Hippocampal formation (tissue), 2 donors: ENCODE measurements at places on chromosomes 7 and 10.
A peak's percentile ranks its signal among the peaks of the same experiment; 100 is the strongest.

- no peak for DNase-seq
Observed at GRCh38 chr10:86334488-86335085, 32.0 kb downstream of the GRID1 start.

- DNase-seq, result no peak
Observed at GRCh38 chr10:120732643-120733313, 118.4 kb upstream of the WDR11 start.

- DNase-seq, result no peak
Observed at GRCh38 chr7:93212881-93213280, 13.4 kb downstream of the HEPACAM2 start.

DNA sequence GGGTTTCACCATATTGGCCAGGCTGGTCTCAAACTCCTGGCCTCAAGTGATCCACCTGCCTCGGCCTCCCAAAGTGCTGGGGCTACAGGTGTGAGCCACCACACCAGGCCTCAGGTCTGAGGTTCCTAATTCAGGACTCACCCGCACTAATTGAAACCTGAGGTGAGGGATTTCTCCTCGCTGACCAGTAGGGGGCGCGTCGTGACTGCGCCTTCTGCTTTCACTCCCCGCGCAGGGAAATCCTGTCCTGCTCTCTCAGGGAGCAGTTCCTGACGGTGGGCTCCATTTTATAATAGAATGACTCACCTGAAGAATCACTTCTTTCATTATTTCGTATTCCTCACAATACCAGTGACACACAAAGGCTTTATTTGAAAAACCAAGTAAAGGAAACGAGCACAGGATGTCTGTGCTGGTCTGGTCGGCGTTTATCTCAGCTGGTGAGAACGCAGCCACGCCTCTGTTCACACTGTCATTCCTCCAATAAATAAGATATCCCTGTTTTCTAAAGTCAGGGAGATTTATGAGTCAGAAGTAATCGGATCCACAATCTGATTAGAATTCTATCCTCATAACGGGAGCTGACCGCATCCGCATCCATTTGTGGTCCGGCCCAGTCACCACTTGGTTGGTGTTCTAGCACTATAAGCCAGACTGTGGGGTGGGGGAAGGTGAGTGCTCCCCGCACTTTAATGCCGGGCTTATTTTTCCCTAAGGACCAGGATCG, 35.4 kb downstream of the BAG3 start:
- peak; percentile 79 for DNase-seq

DNA sequence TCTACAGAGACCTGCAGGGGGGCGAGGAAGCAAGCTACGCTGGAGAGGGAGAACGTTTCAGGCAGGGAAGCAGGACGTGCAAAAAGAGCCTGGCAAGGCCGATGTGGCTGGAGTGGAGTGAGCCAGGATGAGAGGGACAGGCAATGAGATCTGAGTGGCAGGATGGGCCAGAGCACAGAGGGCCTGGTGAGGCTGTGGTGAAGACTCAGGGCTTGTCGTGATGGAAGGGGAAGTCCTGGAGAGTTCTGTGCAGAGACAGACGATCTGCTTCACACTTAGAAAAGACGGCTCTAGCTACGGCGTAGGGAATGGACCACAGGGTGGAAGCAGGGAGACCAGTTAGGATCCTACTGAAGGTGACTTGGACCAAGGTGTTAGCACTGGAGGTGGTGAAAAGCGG, 87.0 kb downstream of the SH3PXD2A start:
- no peak for DNase-seq

DNA sequence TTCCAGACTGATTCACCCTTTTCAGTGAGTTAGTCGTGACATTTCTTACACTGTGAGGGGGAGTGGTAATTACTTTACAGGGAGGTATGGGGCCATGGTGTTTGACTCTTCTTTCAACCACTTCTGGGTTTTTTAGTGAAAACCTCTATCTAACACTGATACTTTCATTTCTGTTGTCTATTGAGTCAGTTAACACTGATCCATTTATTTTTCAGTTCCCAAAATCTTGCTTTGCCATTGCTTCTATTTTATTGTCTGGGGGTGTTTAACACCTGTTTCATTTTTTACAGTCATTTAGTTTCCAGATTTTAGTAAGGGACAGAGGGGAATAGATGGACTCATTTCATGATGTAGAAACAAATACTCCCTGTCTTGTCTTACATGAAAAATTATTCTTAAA, 61.5 kb downstream of the HELLS start:
- no peak for DNase-seq

DNA sequence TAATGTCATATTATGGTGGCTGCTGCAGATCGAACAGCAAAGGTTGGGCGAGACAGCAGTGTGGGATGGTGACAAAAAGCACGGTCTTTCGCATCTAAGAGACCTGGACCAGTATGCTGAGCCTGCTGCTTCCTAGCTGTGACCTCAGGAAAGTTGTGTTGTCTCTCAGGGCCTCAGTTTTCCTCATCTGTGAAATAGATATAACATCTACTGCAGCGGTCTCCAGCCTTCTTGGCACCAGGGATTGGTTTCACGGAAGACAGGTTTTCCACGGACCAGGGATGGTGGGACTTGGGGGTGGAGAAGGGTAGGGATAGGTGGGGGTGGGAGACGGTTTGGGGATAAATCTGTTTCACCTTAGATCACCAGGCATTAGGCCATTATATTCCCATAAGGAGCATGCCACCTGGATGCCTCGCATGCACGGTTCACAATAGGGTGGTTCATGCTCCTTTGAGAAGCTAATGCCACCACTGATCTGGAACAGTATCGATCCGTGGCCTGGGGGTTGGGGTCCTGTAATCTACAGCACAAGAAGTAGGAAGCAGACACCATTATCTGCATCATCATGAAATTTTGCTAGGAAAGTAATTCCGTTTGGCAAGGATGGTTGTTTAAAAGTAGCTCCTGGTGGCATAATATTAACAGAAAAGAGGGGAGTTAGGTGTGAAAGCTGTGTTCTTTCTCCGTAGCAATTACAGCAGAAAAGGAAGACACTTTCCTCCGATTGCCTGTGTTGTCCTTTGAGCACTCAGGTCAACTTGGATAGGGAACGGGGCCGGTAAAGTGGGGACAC, 10.8 kb downstream of the KLF6 start:
- DNase-seq, result no peak

- no peak for DNase-seq
Observed at GRCh38 chr7:121938429-121938996, 65.6 kb downstream of the PTPRZ1 start.

GRCh38 chr7:124375391-124375790, 342.5 kb upstream of the TMEM229A start:
- DNase-seq, result no peak

DNA sequence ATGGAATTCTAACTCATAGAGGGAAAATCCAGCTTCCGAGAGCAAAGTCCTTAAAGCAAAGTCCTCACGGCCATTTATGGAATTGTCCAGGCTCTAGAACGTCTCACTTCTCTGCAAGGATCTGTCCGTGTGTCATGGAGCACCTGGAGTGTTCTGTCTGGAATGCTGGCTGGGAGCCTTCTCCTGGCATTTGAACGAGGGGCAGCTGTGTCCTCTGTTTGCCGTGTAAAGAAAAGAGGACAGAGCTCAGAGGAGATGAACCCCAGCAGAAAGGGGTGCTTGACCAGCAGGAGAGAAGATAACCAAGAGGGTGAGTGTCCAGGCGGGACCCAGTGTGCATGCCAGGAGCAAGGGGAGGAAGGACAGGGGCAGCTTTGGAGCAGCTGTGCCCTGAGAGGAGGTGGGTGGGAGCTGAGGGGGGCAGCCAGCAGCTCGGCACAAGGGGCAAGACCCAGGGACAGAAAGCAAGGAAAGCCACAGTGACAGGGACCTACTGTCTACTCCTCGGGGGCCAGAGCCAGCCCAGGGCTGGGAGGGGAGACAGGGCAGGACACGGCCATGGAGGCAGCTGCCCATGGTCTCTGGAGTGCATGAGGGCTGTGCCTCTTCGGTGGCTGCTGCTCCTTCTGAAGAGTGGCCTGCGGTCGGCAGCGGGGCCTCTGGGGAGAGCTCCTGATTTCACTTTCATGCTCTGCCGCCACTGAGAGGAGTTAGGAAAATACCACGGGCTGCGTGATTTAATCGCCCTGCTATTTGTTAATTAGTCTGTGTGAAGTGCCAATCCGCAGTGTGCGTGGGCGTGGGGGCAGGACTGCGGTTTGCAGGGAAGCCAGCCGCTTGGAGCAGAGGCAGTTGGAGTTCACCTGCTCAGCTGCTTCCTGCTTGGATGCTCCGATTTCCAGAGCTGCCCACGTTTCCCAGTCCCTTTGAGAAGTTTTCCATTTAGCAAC, 149.3 kb upstream of the SHH start:
- no peak for DNase-seq

- no peak for DNase-seq
Observed at GRCh38 chr10:87523731-87524130, 19.0 kb downstream of the MINPP1 start.

GRCh38 chr7:30800785-30801252, 29.6 kb downstream of the MINDY4 start:
- peak; percentile 83 for DNase-seq

- DNase-seq, result no peak
Observed at GRCh38 chr7:135238112-135238744, 4.6 kb downstream of the STRA8 start.
